NCI-H774 (cell line): ENCODE measurements at places on chromosomes 5 and 9.
A peak's percentile ranks its signal among the peaks of the same experiment; 100 is the strongest.

DNA sequence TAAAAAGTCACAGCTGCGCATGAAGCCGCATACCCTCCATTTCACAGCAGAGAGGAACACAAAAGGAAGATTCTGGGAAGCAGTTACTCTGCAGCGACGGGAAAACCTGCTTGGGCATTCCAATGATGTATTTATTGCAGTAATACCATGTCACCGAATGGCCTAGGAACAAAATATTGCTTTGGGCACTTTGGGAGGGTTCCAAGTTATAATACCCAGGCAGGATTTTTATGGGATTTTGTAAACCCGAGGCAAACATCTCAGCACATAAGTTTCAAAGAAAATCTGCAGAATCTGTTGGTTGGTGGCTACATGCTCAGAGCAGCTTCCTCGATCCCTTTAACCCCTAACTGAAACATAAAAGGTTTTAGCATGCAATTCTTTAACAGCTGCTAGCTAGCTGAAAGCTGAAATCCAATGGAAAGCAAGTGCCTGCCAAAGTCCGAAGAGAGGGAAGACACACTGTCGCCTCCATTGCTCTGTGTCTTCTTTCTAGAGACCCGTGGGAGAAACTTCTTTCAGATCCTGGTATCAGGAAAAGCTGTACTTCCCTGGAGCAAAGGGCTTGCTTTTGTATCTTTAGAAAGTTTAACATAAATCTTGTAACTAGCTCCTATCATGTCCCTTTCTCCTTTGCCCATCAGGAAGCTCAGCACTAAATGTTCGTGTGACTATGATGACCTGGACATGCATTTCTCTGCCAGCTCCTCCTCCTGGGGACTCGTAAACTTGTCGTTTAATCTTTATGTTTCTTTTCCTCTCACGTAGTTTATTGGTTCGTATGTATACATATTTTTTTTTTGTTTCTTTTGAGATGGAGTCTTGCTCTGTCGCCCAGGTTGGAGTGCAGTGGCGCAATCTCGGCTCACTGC, 195.0 kb downstream of the MAPKAP1 start:
- no peak for DNase-seq

DNA sequence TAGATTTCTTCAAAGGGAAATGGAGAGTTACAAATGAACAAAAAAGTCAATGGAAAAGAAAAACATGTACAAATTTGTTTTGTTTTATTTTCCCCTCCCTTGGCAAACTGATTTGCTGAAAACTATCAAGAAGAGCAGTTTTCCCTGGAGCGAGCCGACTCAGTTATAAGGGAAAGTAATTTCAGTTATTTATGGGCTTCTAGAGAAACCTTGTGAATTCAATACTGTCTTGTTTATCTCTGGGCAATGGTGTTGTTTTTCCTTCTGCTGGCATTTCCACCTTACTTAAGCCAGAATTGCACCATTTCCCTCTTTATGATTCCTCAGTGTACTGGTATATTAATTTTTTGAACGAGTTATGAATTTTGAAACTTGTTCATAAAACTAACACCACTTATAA, 1163.6 kb downstream of the CDH12 start:
- no peak for DNase-seq

DNA sequence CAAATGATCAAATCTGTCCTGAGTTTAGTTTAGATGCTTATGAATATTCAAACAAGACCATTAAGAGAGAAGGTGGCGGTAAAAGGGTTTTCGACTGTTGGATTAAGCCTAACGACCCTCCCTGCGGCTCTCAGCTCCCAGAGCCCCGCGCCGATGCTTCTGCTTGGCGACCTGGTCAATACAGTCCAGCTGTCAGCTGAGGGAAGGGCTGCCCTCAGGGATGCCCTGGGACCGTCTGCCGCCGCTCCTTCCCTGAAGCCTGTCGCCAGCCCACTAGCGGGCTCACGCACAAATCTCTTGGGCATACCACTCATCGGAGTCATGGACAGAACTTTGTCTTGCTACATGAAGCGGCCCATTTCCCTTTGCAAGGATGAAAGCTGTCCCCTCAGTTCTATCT, 136.6 kb upstream of the RAPGEF1 start:
- no peak for DNase-seq

- DNase-seq = no peak
Measured at GRCh38 chr9:100294341-100294740, 58.4 kb downstream of the TEX10 start.

GRCh38 chr5:106093134-106093533, 1577.6 kb downstream of the EFNA5 start:
- DNase-seq = no peak

DNA sequence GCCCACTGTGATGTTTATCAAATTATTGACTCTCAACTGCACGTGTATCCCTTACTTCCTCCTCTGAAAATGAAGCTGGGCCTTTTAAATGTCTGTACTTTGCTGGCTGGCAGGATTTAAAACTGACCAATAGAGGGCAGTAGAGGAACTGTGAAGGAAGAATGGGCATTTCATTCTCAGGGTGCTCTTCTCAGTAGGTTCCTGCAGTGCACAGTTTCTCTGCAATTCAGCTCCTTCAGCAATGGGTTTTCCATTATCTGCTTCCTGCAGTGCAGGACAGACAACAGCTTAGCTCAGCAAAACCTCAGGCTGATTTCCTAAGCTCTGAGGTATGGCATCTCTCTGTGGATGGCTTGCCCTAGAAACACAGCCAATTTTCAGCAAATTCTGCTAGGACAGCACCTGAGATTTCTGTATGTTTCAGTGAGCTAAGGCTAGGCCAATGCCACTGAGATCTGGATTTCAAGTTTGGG, 298.4 kb upstream of the PRDM9 start:
- peak; percentile 78 for DNase-seq
